Thoracic aorta (tissue), 2 donors: ENCODE measurements at places on chromosomes 2 and 18. TPM values are rescaled to one million over a fixed set of nuclear protein-coding genes. Genes with fewer than 3 reads are reported as not detected.

NT5C1B gene
- total RNA-seq, result not detected

DNA sequence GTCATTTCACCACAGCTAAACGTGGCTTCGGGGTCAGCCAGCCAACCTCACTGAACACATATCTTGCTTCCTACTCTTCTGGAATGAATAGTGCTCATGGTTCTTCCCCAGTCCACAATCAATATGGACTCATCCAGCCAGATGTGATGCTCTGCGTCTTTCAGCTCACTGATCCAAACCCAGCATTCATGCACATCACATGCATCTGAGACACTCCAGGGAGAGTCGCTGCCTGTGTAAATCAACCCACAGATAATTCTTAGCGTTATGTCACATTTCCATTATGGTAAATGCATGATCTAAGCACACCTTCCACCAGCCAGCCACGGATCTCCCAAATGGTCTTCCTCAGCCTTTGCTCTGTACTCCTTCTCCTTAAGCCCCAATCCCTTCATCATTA, 306.7 kb upstream of the CHAC2 start:
- no peak for DNase-seq

- DNase-seq, result no peak
These were observed 359.3 kb downstream of the RIT2 start for GRCh38 chr18:42756214-42756613.

TRIM43 gene
- total RNA-seq, result not detected

GRCh38 chr2:239164335-239164871, 236.4 kb downstream of the HDAC4 start:
- DNase-seq, result no peak

CCDC148 gene
- total RNA-seq, result not detected

ELOA2 gene
- not detected for total RNA-seq

DNA sequence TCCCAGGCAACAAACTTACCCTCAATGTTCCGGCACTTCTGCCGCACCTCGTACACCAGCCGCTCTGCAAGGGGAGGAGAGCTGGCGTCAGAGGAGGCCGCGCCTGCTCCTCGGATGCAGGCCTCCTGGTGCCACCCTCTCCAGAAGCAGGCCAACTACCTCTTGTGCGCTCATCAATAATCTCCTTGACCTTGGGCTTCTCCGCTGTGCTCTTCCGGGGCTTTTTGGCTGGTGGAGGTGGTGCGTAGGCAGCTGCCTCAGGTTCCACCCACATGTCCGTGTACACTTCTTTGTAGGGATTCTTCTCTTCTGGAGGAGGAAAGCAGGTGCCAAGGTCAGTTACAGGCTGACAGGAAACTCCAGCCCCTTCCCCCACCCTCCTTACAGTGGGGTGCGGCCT, 77.6 kb upstream of the POMC start:
- no peak for DNase-seq

DNA sequence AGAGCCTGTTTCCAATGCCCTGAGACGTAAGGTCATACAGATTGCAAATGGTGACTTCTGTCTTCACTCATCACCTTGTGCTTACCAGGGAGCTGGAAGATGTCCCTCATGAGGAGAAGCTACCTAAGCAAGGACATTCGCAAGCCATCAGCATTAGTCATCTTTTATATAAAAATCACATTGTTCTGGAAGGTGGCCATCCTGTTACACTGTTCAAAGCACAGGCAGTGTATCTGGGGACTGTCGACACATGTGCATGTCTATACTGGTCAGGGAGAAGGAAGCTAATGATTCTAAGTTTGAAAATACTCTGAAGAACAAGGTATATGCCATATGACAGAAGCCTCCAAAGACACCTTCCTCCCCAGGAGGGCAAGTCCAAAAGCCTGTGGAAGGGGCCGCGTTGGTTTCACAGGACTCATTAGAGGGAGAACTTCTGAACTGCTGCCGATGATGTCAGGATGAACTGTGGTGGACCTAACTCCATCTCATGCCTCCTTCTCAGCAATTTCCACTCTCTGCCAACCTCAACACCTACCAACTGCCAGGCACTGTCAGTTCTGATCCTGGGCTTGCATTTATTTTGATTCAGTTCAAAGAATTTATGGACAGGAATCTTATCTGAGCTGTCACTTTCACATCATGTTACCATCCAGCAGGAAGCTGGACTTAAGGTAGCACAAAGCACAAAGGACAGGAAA, 39.4 kb downstream of the DNER start:
- no peak for DNase-seq

DNA sequence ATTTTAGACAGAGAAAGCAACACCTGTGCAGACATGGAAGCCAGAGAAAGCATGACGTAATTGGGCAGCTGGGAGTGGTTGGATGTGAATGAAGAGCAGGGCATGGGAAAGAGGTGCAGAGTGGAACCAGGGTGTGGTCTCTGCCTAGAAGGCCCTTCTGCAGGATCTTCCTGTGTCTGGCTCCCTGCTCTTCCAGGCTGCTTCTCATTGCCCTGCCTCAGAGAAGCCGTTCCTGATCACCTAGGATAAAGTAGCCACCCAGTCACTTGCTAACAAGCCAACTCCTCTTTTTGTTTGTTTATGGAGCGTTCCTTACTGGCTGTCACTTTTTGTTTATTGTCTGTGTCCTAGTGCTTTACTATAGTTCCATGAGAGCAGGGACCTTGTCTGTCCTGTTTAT, 28.5 kb downstream of the GALNT1 start:
- no peak for DNase-seq

DNA sequence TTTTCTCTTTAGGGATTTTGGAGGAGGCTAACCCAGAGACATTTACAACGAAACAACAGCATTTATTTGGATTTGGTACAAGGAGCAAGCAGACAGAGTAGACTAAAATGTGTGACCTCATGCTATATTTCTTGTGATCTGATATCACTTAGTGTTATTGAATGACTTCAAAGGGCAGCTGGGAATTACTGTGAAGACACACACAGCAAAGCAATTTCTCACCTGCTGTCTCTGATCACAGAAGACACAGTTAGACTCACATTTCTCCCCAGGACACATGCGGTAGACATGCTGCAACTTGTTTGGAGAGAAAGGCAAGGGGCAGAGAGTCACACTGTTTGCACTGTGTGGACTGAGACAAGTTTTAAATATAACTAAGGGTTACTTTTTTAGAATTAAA, 67.5 kb downstream of the LTBP1 start:
- no peak for DNase-seq

DOCK10 gene
- 53.0 TPM for total RNA-seq

SF3B6 gene
- 44.1 TPM for total RNA-seq

DNA sequence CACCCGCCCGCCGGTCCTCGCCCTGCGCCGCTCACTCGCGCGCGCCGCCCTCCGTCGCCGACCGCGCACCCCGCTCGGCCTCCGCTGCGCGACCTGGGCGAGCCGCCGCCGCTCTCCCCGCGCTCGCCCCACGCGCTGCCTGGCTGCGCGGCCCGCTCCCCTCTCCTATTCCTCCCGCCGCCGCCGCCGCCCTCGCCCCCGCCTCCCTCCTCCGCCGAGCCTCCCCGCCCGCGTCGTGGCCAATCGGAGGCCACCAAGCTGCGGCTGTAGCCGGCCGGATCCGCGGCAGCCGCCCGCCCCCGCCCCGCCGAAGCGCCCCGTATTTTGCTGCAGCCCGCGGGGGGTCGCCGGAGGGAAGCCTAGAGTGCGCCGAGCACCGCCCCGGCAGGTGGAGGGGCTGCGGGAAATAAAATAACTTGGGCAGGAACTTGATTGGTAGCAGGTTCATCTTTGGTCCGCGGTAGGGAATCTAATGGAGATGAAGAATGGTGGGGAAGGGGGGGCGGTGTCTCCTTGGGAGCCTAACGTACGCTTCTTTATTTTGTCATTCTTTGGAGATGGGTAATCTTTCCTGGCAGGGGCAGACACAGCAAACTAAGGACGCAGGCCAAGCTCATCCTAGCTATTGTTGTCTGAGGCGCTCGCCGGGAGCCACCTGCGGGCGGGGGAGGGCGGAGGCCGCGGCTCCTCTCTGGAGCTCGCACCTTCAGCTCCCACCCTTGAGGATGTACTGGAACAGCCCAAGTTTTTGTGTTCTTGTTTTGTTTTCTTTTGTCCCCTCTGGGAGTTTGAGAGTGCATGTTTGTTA, 1.1 kb upstream of the CDH2 start:
- no peak for DNase-seq

TMEM163 gene
- total RNA-seq, result 0.14 TPM

ODC1 gene
- total RNA-seq, result 104 TPM

COLEC11 gene
- total RNA-seq, result 9.4 TPM

DNA sequence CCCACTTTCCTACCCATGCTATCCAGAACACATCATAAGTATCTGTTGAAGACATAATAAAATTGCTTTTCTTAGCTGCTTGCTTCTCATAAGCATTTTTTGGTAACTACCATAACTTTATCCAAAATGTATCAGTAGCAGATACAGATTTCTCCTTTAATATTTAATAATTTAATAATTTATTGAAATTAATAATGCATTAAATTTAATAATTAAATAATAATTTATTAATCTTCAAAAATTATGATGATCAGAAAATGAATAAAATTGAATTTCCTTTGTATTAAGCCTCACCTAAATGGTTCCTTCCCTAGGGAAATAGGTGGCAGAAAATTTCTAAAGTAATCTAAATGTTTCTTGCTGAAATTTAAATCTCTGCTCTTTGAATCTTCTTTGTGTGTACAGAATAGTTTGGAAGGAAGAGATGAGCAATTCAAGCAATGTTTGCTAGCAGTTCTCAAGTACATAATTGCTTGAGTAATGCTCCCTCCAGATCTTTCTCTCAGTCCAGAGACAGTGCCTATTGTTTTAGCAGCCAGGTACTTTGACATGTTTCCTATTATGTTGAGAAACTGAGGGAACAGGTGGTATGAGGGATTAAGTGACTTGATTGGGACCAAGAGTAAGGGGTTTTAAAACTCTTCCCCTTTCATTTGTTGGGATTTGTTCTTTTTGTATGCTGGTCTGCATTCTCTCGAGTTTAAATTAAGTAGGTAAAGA, 123.1 kb upstream of the CYP26B1 start:
- no peak for DNase-seq

GRCh38 chr2:217599906-217600305, 402.9 kb downstream of the TNS1 start:
- DNase-seq, result no peak

DNA sequence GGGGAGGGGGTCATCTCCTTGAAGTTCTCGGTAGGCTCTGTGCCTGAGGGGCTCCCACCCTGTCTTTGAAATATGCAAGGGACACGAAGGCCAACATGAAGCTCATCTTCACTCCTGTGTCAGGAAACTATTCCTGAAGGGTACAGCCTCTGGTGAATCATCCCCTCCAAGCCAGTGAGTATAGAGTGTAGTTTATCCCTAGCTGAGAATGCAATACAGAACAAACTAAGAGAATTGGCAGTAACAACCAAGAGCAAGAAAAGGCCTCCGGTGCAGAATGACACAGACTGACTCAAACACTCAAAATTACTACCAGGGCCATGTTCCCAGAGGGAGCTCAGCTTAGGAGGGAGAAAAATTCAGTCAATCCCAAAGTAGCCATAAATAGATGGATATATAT, 413.3 kb downstream of the BCL11A start:
- no peak for DNase-seq

DNA sequence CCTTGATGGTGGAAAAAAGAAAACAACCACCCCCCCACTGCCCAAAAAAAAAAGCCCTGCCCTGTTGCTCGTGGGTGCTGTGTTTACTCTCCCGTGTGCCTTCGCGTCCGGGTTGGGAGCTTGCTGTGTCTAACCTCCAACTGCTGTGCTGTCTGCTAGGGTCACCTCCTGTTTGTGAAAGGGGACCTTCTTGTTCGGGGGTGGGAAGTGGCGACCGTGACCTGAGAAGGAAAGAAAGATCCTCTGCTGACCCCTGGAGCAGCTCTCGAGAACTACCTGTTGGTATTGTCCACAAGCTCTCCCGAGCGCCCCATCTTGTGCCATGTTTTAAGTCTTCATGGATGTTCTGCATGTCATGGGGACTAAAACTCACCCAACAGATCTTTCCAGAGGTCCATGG, 28.0 kb downstream of the MAL start:
- DNase-seq, result no peak

GRCh38 chr18:52391810-52392559, 52.0 kb downstream of the DCC start:
- no peak for DNase-seq

GRCh38 chr2:238408615-238409340, 17.9 kb upstream of the ASB1 start:
- DNase-seq, result no peak

IL37 gene
- not detected for total RNA-seq

MAP3K19 gene
- total RNA-seq, result not detected

C1GALT1C1L gene
- not detected for total RNA-seq

GRCh38 chr2:138390316-138390945, 111.1 kb upstream of the SPOPL start:
- DNase-seq, result no peak

GRCh38 chr2:191478799-191479679, 198.9 kb upstream of the NABP1 start:
- DNase-seq, result no peak

DNA sequence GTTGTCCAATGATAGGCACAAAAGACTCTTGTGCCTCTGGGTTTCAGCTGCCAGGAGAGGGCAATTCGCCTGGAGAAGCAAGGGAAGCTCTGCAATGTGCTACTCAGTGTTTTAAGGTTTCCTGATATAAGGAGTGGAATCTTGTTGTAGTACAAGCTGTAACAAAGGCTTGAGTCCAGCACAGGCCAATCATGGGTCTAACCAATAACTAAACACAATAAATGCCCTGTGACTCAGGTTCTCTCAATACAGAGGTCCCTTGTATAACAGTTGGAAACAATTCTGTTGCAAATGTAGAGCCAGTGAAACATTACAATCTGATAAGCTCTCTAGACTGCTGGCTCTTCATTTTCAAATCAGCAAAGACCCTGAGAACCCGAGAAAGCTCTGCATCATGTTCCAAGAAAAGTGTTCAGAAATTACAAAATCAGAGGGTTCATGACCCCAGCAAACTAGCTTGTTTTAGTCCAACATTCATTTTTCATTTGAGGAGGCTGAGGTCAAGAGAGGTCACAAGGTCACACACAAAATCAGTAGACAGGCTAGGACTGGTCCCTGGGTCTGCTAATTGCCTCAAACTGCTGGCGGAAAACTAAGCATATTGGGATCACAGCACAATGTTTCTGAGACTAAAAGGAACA, 59.0 kb upstream of the DNMT3A start:
- no peak for DNase-seq

SERPINB4 gene
- not detected for total RNA-seq

GRCh38 chr2:188966079-188966571, 8.0 kb upstream of the COL3A1 start:
- DNase-seq, result no peak
